Eye (tissue), 1 donor: ENCODE measurements at places on chromosomes 6 and 20.

DNA sequence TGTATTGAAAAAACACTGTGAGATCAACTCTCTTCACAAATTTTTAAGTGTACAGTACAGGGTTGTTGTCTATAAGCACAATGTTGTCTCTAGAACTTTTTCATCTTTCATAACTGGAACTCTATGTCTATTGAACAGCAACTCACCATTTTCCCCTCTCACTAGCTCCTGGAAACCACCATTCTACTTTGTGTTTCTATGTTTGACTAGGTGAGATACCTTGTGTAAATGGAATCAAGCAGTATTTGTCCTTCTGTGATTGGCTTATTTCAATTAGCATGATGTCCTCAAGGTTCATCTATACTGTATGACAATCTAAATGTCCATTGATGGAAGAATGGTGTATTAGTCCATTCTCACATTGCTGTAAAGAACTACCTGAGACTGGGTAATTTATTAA, 210.1 kb upstream of the FUT9 start:
- no peak for DNase-seq

GRCh38 chr6:160431791-160432404, 83.7 kb downstream of the SLC22A3 start:
- DNase-seq = no peak

GRCh38 chr20:37902504-37903313, at the start of gene VSTM2L:
VSTM2L (plus strand) TSS chr20:37903127; CDS start chr20:37903351, 224 bp downstream.
- peak; percentile 84 for DNase-seq

DNA sequence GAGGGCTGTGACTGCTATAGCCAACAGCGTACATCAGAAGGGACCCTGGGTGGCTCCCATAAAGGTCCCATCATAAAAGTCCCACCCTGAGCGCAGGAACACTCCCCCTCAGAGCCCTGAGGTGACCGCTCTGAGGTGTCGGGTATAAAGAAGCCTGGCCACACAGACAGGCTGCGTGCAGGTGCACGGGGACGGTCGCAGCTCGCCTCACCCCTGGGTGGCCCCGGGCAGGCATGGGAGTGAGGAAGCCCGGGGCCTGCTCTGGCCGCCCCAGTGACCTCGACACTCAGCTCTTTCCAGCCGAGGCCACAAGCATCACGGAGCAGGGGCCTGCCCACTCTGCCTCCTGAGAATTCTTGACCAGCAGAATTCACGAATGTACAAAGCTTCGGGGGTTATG, 14.4 kb upstream of the RNASET2 start:
- no peak for DNase-seq

DNA sequence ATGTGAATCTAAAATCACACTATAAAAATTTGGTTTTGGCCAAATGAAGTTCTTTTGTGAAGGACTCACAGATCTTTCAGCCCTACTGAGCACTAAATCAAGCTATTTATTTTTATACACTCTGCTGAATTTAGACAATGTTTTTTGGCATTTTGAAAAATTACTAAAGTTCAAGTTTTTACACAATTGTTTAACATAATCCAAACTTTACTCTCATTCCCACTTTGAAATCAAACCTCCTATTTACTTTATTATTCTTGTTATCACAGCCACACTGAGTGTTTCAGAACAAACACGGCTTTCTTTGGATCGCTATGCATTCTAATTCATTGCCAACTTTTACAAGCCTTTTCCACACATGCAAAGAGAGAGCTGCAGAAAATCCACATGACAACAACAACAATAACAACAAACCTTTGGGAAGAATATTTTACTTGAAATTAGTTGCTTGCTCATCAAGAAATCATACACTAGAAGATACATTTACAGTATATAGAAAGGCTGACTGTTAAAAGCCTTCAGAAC, 49.1 kb upstream of the TMEM30A start:
- DNase-seq = peak; percentile 58

DNA sequence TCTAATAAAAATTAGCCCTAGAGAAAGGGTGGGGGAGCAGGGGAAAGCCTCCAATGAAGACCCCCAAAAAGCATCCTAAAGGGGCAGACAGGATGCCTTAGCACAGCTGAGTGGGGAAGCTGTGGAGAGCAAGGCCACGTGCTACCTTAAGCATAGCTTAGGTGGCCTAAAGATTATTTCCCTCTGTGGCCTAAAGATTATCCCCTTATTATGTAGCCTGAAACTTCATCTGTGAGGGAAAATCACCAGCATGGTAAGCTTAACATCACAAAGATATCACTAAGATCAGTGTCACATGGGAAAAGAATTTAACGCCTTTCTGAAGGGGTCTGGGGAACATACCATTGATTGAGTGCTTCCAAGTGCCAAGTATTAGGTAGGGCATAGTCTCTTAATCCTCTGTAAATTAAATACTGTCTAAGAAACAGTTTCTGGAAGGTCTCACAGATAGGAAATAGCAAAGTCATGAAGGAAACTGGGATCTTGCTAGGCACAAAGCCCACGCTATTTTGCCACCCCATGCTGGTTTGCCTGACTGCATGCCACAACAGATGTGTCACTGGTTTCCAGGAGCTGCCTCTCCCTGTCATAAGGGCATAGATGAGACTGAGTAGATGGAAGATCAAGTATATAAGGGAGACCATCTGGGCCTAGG, 170.0 kb downstream of the HACE1 start:
- DNase-seq = no peak

DNA sequence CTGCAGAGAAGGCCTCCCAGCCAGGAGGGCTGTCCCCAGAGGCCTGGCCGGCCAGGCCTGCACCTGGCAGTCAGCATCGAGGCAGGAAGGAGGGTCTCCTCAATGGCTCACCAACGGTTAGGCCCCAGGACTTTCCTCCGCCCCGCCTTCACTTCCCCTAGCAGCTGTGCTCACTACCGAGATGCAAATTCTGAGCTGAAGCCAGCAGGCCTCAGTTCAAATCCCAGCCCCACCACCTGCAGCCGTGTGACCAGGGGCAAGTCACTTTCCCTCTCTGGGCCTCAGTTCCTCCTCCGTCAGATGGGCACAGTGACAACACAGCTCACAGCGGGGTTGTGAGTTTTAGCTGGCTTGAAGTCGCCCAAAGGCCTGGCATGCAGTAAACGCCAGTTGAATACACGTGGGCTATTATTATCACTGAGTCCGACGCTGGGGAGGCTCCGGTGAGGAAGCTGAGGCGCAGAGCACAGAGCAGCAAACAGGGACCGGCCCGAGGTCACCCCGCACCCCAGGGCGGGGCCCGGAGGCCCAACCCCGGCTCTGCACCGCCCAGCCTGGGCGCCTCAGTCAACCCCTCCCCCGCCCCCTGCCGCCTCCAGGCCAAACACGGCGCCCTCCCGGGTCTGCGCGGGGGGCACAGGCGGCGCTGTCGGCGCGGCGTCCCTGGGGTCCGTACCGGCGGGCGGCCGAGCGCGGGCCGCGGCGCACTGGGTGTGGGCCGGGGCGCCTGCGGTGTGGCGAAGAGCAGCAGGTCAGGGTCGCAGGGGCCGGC, 671 bp downstream of the E2F1 start:
- DNase-seq = no peak

DNA sequence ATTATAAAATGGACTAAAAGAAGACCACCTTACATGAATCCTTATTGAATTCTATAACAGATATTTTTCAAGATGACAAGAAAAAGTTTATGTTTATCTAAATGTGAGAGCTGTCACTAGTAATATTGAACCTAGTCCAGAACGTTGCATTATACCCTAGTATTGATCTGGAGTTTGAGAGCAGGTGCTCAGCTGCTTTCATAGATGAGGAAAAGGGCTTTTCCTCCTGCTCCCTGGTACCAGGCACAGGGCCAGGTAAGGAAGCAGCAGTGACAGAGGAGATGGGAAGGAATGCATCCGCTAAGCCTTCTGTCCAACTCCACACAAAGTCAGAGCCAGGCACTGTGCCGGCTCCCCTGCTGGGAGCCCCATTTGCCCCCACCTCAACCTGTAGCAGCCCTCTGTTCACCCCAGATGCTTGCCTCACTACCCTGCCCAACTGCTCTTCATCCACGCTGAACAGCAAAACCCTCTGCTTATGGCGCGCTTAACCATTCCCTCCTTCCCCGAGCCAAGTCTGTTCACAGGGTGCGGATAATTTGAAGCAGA, 393.1 kb downstream of the FRK start:
- no peak for DNase-seq

- no peak for DNase-seq
Measured at GRCh38 chr6:15475261-15475660, 187.6 kb downstream of the DTNBP1 start.

DNA sequence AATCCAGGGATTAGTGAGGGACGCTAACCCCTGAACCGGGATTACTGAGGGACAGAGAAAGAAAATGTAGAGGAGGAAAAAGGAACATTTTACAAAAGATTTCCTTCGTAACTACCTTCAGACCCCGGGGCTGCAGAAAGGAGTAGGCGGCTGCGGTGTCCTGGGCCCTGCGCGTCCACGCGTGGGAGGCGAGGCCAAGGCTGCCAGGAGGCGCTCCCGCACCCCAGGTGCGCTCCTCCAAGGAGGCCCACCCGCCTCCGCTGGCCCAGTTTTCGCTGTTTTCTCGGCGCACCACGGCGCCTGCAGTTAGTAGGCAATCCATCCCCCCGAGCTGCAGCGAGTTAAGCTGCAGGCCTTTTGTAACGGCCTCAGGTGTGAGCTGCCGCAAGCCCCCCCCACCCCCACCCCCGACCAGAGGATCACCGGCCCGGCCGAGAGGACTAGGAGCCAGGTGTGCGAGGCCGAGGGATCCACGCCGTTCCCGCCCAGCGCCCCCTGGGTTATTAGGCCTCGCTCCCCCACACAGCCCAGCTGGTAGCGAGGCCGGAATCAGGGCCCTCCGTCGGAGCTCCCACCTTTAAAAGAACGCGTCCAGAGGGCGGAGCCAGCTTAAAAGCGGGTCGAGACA, 380.3 kb upstream of the ARID1B start:
- DNase-seq = peak; percentile 36

GRCh38 chr6:117265410-117266256, at the start of gene VGLL2:
VGLL2 (plus strand) TSS chr6:117265558; CDS start chr6:117265764, 206 bp downstream.
- DNase-seq = peak; percentile 87

DNA sequence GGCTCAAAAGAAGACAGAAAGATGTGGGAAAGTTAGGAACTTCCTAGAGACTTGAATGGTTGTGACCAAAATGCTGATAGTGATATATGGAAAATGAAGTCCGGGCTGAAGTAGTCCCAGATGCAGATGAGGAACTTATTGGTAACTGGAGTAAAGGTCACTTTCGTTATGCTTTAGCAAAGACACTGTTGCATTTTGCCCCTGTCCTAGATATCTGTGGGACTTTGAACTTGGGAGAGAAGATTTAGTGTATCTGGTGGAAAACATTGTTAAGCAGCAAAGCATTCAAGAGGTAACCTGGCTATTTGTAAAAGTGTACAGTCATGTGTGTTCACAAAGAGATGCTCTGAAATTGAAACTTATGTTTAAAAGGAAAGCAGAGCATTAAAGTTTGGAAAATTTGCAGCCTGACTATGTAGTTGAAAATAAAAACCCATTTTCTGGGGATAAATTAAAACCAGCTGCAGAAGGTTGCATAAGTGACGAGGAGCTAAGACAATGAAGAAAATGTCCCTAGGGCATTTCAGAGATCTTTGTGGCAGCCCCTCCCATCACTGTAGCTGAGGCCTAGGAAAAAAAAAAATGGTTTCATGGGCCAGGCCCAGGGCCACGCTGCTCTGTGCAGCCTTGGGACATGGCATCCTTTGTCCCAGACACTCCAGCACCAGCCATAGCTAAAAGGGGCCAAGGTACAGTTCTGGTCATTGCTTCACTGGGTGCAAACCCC, 1692.2 kb downstream of the HACE1 start:
- DNase-seq = no peak

DNA sequence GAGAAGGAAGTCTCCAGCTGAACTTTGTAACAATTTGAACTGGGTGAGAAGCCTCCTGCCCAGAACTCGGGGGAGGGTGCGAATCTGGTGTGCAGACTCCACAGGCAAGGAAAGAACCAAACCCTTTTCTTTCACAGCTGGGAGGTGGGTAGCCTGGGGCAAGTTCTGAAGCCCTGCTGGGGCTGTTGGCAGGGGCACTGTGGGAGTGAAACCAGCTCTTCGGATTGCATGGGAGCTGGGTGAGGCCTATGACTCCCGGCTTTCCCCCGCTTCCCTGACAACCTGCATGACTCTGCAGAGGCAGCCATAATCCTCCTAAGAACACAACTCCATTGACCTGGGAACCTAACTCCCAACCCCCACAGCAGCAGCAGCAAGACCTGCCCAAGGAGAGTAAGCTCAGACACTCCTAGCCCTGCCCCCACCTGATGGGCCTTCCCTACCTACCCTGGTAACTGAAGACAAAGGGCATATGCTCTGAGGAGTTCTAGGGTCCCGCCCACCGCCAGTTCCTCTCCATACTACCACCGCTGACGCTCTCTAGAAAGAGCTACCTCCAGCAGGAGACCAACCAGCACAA, 37.5 kb downstream of the SOD2 start:
- DNase-seq = no peak

- peak; percentile 26 for DNase-seq
Measured at GRCh38 chr20:13771853-13772453, 12.8 kb downstream of the ESF1 start.

- no peak for DNase-seq
Measured at GRCh38 chr6:35410131-35410530, 42.0 kb upstream of the FANCE start.

GRCh38 chr6:42424906-42425474, 26.7 kb downstream of the TRERF1 start:
- no peak for DNase-seq

DNA sequence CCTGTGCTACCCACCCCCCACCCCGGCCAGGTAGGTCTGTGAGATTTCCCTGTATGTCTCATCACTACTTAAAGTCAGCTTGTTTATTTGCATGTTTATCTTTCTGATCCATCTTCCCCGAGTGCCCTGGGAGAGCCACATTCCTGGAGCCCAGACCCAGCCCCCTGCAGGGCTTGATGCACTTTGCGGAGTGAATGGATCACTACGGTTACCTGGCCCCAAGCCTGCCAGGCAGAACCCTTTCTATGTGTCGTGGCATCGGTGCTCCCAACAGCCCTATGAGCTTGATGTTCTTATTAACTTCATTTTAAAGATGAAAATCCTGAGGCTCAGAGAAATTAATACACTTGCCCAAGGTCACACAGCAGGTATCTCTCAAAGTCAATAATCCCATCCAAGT, 13.6 kb upstream of the SLCO4A1 start:
- no peak for DNase-seq

DNA sequence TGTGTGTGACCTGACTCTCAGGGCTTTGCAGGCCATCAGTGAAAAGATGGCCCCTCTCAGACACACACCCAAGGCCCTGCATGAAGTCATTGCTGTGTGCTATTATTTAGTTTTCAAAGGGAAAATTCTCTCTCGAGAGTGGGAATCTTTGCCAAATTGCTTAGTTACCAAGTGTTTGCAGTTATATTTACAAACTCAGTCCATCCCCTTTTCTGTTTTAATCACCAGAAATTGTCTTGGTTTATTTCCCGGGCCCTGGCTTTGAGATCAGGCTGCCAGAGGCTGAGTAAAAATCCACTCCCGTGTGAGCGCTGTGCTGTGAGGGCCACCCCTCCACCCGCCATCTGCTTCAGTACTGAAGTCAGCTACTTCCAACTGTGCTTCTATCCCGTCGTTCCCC, 163.1 kb downstream of the SOD2 start:
- peak; percentile 30 for DNase-seq

GRCh38 chr6:67802771-67803170, 832.3 kb upstream of the ADGRB3 start:
- DNase-seq = peak; percentile 71

GRCh38 chr6:6697620-6698019, 109.1 kb downstream of the LY86 start:
- peak; percentile 35 for DNase-seq
